ENCODE measurements at places on chromosomes 4 and X.

GRCh38 chr4:176788248-176788647 is 4.5 kb downstream of the VEGFC start:
- no peak for DNase-seq

DNA sequence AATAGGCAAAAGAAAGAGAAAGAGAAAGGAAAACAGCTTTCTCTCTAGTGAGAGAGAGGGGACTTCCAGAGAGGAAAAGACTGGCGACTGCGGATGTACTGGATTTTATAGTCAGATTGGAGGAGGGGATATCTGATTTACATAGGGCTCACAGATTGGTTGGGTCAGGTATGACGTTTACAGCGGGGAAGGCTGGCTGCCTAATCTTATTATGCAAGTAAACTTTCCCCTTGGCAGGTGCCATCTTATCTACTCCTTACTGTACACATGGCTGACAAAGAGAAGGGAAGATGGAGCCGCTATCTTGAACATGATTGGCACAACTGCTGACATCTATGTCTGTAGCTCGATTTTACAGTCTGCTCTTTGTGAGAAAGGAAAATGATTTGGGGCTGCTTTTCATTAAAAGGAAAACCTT is 25.4 kb downstream of the RBPJ start:
- no peak for DNase-seq

DNA sequence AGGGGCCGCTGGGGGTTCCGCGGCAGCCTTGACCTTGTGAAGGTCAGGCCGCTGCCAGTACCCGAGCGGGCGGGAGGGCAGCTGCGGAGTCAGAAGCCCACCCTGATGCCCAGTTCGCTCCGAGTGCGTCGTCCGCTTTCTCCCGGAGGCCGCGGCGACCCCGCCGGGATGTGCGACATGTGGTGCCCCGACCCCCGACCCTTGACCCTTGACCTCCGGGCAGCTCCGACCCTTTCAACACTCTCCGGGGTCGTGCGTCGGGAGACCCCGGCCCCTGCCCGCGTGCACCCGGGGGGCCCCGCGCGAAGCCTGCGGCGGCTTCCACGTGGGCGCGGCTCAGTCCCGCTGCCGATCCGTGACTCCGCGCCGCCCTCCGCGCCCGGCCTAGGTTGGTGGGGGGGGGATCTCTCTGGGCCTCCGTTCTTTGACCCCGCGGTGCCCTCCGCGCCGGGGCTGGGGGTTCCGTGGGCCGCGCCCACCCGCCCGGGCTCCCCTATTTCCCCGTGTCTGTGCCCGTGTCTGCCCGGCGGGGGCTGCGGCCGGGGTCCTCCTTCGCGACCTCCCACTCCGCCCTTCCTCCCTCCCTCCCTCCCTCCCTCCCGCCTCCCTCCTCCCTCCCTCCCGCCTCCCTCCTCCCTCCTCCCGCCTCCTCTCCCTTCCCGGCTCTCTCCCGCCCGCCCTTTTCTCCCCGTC is 609 bp upstream of the SLC25A6 start:
- peak; percentile 84 for DNase-seq

- DNase-seq = no peak
Measured at GRCh38 chrX:723781-724180, 93.2 kb downstream of the SHOX start.

DNA sequence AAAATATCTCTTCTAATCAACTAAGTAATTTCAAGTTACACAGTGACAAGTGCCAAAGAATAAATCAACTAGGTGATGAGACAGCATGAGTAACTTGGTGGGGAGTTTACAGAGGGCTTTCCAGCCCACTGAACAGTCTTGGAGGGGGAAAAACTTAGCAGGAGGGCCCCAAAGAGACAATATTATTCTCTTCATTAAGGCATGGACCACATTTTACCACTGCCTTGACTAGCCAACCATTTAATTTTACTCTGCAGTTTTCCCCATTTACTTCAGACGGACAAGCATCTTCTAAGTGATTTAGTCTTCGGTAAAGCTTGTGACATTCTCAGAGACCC is 25.3 kb upstream of the GATB start:
- DNase-seq = no peak

DNA sequence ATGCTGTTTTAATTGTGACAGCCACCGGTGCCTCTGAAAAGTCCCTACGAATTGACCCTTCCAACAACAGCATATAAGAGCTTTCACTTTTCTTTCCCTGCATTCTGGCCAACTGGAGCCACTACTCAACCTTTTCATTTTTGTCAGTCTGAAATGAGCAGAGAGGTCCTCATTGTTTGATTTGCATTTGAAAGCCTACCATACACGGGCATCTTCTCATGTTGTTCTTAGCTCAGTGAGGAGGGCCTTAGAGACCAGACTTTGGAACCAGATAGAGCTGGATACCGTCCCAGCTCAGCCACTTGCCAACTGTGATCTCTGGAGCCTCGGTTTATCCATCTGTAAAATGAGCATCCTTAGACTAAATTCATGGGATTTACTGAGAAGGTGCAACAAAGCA is 16.9 kb upstream of the TMSB4X start:
- no peak for DNase-seq

DNA sequence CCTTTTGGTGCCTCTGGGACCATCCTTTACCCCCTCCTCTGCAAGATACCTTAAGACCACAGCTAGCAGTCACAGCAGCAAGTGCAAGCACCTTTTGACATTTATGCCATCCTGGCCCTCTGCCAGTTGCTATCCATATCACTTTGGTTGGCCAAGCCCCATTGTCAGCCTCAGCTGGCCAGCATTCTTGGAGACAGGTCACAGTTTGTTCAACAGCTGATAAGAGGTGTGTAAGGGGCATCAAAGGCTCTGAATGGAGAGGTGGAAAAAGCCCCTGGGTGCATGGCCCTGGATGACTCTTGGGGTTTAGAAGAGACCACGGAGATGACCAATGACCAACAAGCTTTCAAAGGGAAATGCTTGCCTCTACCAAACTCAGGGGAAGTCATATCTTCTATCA is 133.6 kb upstream of the MAMLD1 start:
- no peak for DNase-seq

- DNase-seq = no peak
Measured at GRCh38 chr4:78601013-78601412, 49.4 kb downstream of the ANXA3 start.

GRCh38 chr4:128572778-128573241 is 236.7 kb upstream of the JADE1 start:
- DNase-seq = no peak

DNA sequence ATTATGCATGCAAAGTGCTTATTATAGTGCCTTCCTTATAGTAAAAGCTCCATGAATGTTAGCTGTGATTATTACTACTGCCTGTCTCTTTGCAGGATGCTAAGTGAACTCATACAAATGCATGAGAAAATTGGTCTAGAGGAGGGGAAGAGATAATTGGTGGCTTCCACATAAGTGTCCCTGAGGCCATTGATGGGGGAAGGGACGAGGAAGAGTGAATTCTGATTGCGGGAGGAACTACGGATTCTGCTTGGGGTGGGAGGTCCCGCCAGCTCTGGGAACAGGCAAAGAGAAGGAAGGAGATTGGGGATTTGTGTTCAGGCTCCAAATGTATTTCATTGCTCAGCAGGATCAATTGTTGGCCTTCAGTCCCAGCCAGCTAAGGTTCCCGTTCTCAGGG is 11.6 kb upstream of the ARHGAP36 start:
- DNase-seq = no peak

DNA sequence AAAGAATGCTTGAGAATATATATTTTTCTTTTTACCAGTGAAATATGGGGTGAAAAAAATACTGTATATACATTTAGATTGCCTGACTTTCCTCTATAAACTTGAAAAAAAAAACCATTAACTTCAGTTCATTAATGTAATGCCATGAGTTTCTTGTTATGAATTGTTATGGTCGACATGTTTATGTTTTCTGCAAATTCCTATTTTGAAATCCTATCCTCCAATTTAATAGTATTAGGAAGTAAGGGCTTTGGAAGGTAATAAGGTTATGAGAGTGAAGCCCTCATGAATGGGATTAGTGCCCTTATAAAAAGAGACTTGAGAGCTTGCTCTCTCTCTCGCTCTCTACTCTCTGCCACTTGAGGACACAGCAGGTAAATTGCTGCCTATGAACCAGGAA is 211.4 kb downstream of the LDB2 start:
- no peak for DNase-seq

DNA sequence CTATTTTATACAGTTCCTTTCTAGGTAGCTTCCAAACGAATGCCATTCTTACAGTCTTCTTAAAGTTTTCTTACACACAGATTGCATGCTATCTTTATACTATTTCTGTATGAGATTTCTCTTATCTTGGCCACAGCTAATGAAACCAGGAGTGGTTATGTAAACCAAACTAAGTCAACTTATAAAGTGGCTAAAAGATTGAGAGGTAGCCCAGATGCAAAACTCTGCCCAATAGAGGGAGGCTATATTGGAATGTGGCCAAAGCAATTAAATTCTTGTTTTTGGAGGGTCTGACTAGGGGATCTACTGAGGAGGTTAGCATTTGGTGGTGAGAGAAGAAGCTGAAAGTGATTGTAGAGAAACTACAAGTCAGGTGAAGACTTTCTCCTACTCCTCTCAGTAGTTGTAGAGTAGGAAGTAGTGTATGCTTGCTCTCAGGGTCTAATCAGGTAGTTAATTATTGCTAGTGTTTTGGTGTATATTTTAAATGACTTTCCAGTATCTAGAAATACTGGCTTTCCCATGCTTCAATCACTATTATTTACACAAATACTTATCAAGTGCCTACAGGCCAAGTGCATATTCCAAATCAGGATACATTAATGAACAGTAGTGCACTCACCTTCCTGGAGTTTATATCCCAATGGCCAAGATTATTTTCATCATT is 104.2 kb upstream of the HPGD start:
- no peak for DNase-seq

DNA sequence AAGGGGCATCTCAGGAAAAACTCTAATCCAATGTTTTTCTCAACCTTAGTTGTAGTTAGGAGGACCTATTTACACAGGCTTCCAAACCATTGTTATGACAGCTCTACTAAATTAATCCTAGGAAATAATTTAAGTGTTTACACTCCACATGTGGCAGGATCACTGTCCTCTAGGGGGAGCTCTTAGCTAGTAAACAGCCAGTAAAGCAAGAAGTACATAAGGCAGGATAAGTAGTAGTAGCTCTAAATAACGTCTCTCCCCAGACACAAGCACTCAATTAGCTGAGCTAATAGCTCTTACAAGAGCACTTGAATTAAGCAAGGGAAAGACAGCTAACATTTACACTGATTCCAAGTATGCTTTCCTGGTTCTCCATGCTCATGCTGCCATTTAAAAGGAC is 37.3 kb downstream of the NUDT11 start:
- no peak for DNase-seq

DNA sequence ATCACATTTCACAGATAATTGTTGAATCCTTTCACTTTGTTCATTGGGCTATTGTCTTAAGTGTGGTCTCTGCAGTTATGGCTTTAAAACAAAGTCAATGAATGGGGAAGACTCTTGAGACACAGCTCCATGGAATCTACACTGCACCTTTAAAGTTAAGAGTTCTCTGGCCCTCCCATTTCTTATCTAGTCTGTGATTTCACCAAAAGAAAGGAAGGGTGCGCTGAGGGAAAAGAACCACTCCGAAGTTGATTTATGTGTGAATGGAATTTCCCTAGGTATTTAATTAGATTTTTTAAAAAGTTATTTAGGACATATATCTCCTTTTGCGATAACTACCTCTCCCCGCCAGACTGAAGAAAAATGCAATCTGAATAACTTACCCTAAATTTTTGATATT is 2.5 kb downstream of the SEPTIN11 start:
- no peak for DNase-seq

All from cardiac septum (tissue), 1 donor.